A673 (cell line): ENCODE measurements at places on chromosomes 6 and 20. TPM values are rescaled to one million over a fixed set of nuclear protein-coding genes. Genes with fewer than 3 reads are reported as not detected.
A peak's percentile ranks its signal among the peaks of the same experiment; 100 is the strongest.

GRCh38 chr6:1825277-1825676 is 215.6 kb downstream of the FOXC1 start:
- DNase-seq: no peak
- no peaks in the 10 kb centered on the region for H3K27me3 ChIP-seq
- no peak overlapping the region for H3K27ac ChIP-seq
- H3K36me3 ChIP-seq: no peaks in the 10 kb centered on the region

ECT2L gene
- total RNA-seq: not detected in 2 replicates

NXT1 gene
- total RNA-seq: 32.1 and 34.4 TPM in 2 replicates

DNA sequence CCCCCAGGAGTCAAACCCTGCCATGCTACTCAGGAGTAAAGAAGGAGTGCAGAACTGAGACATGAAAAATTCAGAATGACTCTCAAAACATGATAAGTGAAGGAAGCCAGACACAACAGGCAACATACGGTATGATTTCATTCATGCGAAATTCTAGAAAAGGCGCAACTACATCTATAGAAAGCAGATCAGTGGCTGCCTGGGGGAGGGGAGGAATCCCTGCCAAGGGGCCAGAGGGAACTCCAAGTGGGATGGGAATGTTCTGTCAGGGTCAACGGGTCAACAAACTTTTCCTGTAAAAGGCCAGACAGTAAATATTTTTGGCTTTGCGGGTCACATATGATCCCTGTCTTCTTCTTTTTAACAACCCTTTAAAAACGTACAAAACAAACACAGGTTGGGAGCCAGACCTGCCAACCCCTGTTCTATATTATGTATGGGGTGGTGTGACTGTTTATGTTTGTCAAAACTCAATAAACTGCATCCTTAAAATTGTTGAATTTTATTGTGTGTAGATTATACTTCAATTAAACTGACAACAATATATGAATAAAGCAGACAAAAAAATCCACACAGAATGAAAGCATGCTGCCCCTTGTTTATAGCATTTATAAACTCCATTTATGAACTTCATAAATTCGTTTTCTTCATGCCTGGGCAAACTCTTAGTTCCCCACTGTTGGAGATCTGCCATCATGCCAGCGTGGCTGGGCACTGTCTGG is 56.6 kb upstream of the TRAF3IP2 start:
- DNase-seq: no peak
- peaks cover 3% of the 10 kb centered on the region for H3K36me3 ChIP-seq
- no peaks in the 10 kb centered on the region for H3K27me3 ChIP-seq
- H3K4me1 ChIP-seq: no peaks in the 10 kb centered on the region

DNA sequence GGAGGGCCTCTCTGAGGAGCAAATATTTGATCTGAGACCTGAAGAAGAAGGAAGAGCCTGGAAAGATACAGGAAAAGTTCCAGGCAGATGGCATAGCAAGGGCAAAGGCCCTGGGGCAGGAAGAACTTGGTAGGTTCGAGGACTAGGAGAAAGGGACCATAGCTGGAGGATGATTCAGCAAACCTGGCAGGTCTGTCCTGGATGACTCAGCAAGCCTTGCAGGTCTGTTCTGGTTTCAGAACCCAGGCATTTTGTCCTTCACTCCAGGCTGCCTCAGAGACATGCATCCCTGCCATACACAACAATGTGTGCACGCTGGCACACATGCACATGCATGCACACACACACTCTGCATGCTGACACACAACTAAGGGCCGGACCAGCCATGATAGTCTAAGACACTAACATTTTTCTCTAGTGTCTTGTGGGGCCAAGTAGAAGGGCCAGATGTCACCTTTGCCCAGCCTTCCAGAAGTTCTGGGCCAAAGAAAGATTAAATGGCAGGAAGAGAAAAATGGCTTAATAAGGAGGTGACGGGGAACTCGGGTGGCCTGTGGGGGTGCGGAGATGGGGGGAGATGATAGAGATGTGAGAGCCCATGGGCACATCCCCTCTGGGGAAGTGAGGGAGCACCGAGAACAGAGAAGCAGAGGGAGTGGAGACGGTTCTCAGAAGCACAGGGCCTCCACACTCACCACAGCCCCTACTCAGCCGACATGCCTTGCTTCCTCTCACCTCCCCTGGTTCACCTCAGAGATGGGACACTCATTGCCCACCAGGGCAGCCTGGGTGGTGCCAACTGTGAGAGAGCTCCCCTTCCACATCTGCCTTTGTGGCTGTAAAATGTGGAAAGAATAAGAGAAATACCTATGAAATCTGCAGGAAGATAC is 15.4 kb upstream of the TRIB3 start:
- no peak overlapping the region for H3K27ac ChIP-seq
- peaks cover 33% of the 10 kb centered on the region for H3K4me1 ChIP-seq
- H3K36me3 ChIP-seq: no peaks in the 10 kb centered on the region
- DNase-seq: no peak

DNA sequence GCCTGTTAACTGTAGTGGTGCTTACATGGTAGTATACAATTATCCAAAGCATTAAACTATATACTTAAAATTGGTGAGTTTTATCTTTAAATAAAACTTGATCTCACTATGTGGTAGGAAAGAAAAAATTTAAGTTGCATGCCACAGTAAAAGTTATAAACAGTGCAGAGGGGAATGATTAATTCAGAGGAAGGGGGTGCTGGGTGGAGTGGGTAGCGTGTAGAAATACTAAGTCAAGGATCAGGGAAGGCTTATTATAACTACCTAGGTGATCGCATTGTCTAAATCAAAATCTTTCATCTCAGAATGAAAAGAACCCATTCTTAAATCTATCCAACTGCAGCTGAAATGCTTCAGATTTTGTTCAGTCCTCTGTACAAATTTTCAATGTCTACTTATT is 428.3 kb downstream of the ADGRB3 start:
- H3K4me3 ChIP-seq: no peak overlapping the region
- no peaks in the 10 kb centered on the region for H3K4me1 ChIP-seq
- no peak for DNase-seq
- no peak overlapping the region for H3K27ac ChIP-seq

DNA sequence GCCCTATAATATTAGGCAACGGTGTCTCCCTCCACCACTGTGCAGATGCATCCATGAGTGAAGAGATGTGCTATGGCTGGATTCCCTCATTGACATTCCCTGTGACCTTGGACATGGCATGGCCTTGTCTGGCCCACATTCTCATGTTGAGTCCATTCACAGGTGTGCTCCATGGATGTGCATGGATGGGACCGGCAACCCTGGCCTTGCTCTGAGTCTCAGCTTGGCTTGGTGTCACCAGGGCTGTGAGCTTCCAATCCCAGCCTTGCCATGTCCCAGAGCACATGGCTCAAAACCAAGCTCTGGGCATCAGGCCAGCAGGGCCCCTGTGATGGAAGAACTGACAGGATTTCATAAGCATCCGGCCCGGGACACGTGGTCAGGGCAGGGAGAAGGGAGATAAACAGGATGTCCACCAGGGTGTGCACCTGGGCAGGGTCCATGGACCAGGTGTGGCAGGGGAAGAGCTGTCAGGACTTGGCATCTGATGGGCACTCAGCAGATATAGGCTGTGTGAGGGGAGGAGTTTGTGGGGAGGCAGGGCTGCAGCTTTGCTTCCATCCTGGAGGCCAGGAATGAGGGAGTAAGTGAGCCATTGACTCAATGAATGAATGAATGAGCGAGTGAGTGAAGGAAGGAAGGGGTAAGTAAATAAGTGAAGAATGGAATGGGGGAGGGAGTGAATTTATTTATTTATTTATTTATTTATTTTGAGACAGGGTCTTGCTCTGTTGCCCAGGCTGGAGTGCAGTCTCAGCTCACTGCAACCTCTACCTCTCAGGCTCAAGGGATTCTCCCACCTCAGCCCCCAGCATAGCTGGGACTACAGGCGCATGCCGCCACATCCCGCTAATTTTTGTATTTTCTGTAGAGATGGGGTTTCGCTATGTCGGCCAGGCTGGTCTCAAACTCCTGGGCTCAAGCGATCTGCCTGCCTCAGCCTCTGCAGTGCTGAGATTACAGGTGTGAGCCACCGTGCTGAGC is 15.7 kb downstream of the NRSN2 start:
- H3K36me3 ChIP-seq: no peaks in the 10 kb centered on the region
- peaks cover 37% of the 10 kb centered on the region for H3K4me1 ChIP-seq
- H3K27me3 ChIP-seq: no peaks in the 10 kb centered on the region
- peak; percentile 89 for DNase-seq

DNA sequence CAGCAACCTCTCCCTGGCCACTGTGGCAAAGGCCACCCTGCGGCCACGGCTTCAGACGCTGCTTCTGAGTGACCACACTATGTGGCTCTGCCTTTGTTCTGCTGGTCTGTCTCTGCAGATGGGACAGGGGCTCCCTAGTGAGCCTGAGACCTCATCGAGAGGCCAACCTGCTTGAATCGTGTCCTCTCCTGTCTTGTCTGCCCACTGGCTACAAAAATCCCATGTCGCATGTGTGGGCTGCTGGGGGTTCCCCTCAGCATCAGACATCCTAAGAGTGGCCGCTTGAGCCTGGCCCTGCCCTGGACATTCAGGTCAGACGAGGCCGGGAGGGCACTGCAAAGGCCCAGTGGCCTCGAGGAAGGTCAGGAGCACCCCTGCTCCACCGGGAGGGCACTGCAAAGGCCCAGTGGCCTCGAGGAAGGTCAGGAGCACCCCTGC is 222.9 kb downstream of the DLL1 start:
- H3K36me3 ChIP-seq: no peaks in the 10 kb centered on the region
- no peaks in the 10 kb centered on the region for H3K4me1 ChIP-seq
- peaks cover 13% of the 10 kb centered on the region for H3K27me3 ChIP-seq
- no peak overlapping the region for H3K27ac ChIP-seq
- DNase-seq: no peak

- no peaks in the 10 kb centered on the region for H3K36me3 ChIP-seq
- DNase-seq: no peak
- H3K27ac ChIP-seq: no peak overlapping the region
- no peak overlapping the region for H3K4me3 ChIP-seq
- H3K4me1 ChIP-seq: peaks cover 47% of the 10 kb centered on the region
Measured at GRCh38 chr6:47149554-47149953, 107.4 kb upstream of the ADGRF1 start.

HMGN4 gene
- total RNA-seq: 55.9 and 58.6 TPM in 2 replicates
